CD4-positive, CD25-positive, alpha-beta regulatory T cell (primary cell): ENCODE measurements at places on chromosomes 13 and 19.
A peak's percentile ranks its signal among the peaks of the same experiment; 100 is the strongest.

DNA sequence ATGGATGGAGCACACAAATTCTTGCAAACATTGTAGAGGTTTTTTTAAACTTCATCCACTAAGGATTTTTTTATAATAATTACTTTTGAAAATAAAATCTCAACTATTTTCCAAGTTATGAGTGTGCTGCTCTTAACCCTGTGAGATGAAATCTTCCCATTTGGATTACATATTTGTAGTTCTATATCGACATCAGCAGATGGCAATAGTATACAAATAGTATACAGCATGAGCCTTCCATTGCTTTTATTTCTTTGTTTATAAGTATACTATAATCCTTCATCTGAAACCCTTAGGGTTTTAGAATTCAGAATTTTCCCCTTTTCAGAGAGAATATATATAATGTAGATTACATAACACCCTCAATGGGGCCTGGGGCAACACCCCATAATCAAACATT, 70.5 kb downstream of the GJA3 start:
- H3K4me3 ChIP-seq: no peak overlapping the region
- no peaks in the 10 kb centered on the region for H3K4me1 ChIP-seq
- H3K27me3 ChIP-seq: no peaks in the 10 kb centered on the region
- DNase-seq: no peak

GRCh38 chr19:40778706-40779284, 748 bp downstream of the RAB4B start:
- peak overlapping the region; percentile 77 for H3K4me3 ChIP-seq
- peaks cover 22% of the 10 kb centered on the region for H3K4me1 ChIP-seq
- peak overlapping the region; percentile 98 for H3K27ac ChIP-seq
- H3K36me3 ChIP-seq: peaks cover 2% of the 10 kb centered on the region
- H3K27me3 ChIP-seq: no peaks in the 10 kb centered on the region

DNA sequence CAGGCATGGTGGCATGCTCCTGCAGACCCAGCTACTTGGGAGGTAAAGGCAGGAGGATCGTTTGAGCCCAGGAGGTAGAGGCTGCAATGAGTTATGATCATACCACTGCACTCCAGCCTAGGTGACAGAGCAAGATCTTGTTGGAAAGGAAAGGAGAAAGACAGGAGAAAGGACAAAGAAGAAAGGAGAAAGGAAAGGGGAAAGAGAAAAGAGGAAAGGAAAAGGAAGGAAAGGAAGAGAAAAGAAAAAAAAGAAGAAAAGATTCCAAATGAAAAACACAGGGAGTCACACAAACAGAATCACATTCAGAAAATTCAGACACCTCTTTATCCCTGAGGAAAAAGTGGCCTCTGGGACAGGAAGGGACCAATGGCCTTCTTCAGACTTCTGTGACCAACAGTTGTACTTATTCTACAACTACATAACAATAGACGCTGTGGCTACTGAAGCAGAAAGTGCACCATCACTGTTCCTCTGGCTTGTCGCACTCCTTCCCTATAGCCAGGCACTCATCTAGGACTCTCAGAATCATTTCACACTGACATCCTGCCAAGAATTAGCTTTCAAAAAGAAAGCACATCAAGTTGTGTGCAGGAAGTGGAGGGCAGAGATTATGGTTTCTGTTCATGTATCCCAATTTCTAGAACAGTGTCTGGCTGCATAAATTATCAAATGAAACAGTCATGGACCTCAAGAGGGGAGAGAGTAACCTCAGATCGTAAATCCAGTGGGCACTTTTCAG, 5.9 kb downstream of the MTMR6 start:
- peak overlapping the region; percentile 41 for H3K27ac ChIP-seq
- no peaks in the 10 kb centered on the region for H3K27me3 ChIP-seq
- peaks cover 3% of the 10 kb centered on the region for H3K36me3 ChIP-seq
- H3K4me1 ChIP-seq: peaks cover 39% of the 10 kb centered on the region

DNA sequence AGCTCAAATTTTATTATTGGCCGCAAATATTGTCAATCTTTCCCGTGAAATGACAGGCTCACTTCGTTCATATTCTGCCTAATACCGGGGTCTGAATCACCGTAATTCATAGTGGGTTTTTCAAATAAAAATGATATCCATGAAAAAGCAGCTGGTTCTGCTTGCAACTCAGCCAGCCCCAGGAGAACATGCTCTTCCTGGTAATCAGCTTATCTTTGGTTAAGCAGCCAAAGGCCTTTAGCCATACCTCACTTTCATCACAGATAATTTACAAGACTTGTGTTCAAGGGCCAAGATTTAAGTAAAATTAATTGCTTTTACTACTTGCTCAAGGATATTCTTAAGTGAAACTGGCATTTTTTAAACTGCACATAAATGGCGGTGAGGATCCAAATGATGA, 22.5 kb downstream of the RNASEH2B start:
- no peaks in the 10 kb centered on the region for H3K27me3 ChIP-seq
- no peak overlapping the region for H3K4me3 ChIP-seq
- H3K36me3 ChIP-seq: peaks cover 86% of the 10 kb centered on the region
- no peak for DNase-seq
- no peaks in the 10 kb centered on the region for H3K4me1 ChIP-seq

- H3K36me3 ChIP-seq: peaks cover 66% of the 10 kb centered on the region
- no peaks in the 10 kb centered on the region for H3K27me3 ChIP-seq
- H3K4me3 ChIP-seq: no peak overlapping the region
- peaks cover 61% of the 10 kb centered on the region for H3K4me1 ChIP-seq
- DNase-seq: no peak
Observed at GRCh38 chr19:14411938-14412245, 7.2 kb downstream of the DDX39A start.

DNA sequence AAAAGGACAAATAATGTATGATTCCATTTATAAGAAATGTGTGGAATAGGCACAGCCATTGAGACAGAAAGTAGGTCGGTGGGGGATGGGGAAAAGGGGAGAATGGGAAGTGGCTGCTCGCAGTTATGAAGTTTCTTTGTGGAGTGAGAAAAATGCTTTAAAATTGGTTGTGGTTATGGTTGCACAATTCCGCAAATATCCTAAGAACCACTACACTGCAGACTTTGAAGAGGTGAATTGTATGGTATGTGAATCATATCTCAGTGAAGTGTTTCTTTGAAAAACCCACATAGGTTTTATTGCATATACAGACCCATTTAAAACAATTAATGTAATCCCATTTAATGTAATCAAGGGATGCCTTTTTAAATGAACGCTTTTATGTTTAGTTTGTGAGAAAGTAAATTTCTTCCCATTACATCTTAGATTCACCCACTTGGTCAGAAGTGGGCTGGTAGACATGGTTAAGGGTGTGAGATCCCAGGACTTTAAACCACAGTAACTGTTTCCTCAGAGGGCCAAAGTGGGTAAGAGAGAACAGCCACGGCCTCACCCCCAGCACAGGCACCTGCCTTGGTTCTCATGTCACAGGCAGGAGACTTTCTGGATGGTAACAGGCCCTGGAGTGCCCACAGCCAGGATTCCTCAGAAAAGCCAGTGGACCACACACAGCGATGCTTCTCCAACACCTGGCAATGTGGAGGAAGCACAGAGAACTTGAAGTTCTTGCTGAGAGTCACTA, 119.3 kb upstream of the GJB6 start:
- no peaks in the 10 kb centered on the region for H3K36me3 ChIP-seq
- no peak overlapping the region for H3K4me3 ChIP-seq
- no peaks in the 10 kb centered on the region for H3K4me1 ChIP-seq
- no peak overlapping the region for H3K27ac ChIP-seq
- H3K27me3 ChIP-seq: peaks cover 2% of the 10 kb centered on the region
- no peak for DNase-seq

DNA sequence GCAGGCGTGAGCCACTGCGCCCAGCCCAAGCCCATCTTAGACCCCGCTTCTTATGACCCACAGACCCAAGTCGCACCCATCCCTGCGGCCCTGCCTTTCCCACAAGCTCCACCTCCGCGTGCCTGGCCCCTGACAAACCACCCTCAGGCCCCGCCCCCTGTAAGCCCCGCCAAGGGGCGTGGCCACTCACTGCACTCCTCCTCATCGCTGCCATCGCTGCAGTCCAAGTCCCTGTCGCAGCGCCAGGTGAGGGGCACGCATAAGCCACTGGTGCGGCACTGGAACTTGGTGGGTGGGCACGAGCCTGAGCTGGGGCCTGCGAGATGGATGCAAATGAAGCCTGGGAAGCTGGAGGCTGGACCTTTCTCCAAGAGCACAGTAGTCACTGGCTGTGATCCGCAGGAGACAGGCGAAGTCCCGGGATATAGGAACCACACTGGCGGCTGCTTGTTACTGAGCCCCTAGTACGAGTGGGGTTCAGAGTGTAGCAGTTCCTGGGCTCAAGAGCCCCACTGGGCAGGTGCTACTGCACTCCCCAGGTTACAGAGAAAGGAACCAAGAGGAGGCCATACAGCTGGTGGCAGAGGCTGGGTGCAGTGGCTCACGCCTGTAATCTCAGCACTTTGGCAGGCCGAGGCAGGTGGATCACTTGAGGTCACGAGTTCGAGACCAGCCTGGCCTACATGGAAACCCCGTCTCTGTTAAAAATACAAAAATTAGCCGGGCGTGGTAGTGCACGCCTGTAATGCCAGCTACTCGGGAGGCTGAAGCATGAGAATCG, 3.1 kb downstream of the CD320 start:
- DNase-seq: no peak
- peaks cover 4% of the 10 kb centered on the region for H3K36me3 ChIP-seq
- peaks cover 40% of the 10 kb centered on the region for H3K4me1 ChIP-seq
- H3K27ac ChIP-seq: no peak overlapping the region
- H3K27me3 ChIP-seq: no peaks in the 10 kb centered on the region

GRCh38 chr13:112889351-112890290, 79.4 kb upstream of the MCF2L start:
- peaks cover 4% of the 10 kb centered on the region for H3K4me1 ChIP-seq
- no peak for DNase-seq
- H3K27ac ChIP-seq: no peak overlapping the region
- peaks cover 4% of the 10 kb centered on the region for H3K36me3 ChIP-seq
- H3K4me3 ChIP-seq: no peak overlapping the region

- H3K27ac ChIP-seq: no peak overlapping the region
- DNase-seq: no peak
- H3K4me3 ChIP-seq: no peak overlapping the region
- H3K27me3 ChIP-seq: no peaks in the 10 kb centered on the region
- no peaks in the 10 kb centered on the region for H3K36me3 ChIP-seq
Observed at GRCh38 chr13:106468207-106468606, 67.3 kb downstream of the EFNB2 start.
